Islet precursor cell (in vitro differentiated cells): ENCODE measurements at places on chromosomes 5 and 9.

GRCh38 chr5:56769875-56770604 is 45.3 kb upstream of the MAP3K1 start:
- no peak for DNase-seq

- DNase-seq, result no peak
Observed at GRCh38 chr5:176545388-176545736, 3.8 kb upstream of the CDHR2 start.

GRCh38 chr9:89173072-89173471 is 5.5 kb downstream of the SHC3 start:
- no peak for DNase-seq

DNA sequence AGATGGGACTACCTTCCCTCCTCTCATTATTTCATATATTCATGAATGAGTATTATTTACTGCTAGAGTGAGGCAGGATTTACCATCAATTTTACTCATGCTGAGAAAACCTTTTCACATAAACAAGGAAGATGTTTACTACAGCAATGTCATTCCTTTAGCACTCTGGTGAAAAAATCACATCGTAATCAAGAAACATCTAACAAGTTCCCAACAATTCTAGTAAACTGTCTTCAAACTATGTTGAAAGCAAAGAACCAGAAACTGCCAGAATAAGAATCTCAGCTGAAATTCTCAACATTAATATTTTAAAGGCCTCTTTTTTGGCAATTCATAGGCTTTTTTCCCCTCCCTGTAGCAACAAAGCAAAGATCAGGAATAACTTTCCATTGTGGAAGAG is 28.2 kb downstream of the AUH start:
- no peak for DNase-seq

DNA sequence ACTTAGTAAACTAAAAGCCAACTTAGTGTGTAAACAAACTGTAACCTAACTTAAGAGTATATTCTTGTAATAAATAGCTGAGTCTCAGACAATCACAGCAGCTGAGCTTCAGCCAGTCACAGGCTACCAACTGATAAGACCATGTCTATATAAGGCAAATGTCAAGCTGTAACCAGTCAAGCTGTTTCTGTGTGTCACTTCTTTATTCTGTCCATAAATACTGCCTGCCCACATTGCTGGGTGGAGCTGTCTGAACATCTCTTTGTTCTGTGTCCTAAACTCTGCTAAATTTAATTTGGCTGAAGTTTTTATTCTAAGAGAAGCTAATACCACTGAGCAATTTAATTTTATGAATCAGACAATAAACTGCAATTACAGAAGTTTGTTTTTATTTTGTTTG is 412.1 kb upstream of the CDH10 start:
- no peak for DNase-seq

GRCh38 chr9:3137347-3137695 is 293.4 kb upstream of the PUM3 start:
- no peak for DNase-seq

DNA sequence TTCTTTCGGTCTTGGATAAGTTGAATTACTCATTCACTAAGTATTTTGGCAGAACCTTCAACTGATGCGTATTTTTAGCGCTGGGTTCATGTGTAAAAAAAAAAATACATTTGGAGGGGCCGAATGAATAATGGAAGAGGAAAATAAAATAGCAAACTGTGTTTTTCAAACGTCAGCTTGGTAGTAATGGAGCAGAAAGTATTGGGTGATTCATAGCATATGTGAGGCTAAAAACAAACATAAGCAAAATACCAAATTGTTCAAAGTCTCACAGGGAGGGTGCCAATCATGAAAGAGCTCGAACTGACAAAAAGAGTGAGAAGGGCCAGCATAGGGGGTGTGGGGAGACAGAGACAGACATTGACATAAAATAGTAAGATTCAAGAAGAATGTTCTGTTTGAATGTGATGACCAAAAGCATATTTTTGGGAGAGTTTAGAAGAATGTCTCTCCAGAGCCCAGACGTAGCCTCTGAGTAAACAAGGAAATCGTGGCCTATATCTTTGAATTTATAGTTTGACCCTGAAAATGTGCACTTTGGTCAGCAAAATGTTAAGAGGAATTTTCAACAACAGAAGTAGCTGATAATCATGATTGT is 174.9 kb upstream of the HMHB1 start:
- DNase-seq, result no peak

- peak; percentile 44 for DNase-seq
Observed at GRCh38 chr9:113471566-113471965, 8.0 kb downstream of the RGS3 start.

GRCh38 chr5:148471379-148471778 is 87.6 kb downstream of the FBXO38 start:
- no peak for DNase-seq

- no peak for DNase-seq
Observed at GRCh38 chr5:54620141-54620933, 102.8 kb downstream of the SNX18 start.

- DNase-seq, result no peak
Observed at GRCh38 chr5:11268891-11269290, 507.9 kb upstream of the DAP start.

- DNase-seq, result no peak
Observed at GRCh38 chr5:52685566-52685965, 102.2 kb upstream of the ITGA1 start.

DNA sequence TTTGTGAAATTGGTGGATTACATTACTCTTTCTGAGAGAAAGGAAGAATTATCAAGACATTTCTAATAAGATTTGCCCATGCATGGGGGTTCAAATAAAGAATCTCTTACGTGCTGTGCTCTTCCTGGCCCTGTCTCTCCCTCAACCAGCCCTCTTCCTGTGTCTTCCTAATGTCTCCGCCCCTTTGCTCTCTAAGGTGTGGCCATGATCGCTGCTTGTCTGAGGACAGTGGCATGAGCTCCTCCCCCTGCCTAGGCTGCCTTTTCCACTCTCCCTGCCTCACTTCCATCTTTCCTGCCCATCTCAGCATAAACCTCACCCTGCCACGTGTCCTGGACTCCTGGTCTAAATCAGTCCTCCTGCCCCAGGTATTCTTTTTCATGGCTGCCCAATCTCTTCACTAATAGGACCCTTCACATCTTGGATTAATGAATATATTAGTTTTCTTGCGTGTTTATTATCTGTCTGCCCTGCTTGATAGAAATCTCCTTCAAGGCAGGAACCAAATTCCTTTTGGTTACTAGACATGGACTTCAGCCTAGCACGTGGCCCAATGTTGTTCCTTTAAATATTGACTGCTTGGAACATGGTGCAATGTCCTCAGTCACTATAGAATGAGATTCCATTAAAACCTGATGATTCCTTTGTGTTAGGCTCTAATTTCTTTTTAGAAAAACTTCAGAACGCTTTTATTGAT is 122.3 kb downstream of the MTRR start:
- DNase-seq, result no peak

DNA sequence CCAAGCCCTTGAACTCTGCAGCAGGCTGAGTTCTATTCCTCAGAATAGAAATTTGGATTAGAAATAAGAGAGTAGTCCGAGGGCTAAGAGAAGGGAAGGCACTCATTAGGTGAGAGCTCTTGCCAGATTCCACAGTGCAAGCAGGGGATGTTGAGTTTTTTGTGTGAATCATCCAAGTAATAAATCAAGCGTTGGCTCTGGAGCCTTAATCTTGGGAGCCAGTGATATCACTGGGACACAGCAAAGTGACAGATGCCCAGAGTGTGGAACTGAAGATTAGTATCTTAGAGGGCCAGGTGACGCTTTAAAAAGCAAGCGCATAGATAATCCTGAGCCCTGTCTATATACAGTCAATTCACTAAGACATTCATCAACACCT is 60.3 kb downstream of the FOXD1 start:
- DNase-seq, result no peak

- DNase-seq, result no peak
Observed at GRCh38 chr5:79602889-79603288, 9.4 kb upstream of the TENT2 start.

DNA sequence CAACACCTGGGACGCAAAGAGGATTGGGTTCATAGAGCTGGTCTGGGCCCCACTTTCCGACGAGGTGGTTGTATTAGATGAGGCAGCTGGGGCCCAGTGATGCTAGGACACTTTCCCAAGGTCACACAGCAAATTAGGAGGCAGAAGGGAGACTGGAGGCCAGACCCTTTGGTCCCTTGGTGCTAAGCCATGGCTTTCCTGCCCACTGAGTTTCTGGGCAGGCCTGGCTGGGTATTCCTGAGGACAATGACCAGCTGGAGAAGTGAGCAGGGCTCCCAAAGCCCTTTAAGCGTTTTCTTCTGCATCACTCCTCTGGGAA is 66.2 kb downstream of the PSD2 start:
- no peak for DNase-seq

- peak; percentile 57 for DNase-seq
Observed at GRCh38 chr9:79026316-79026715, 545.4 kb upstream of the TLE4 start.

GRCh38 chr5:151243564-151243963 is 9.4 kb upstream of the GM2A start:
- DNase-seq, result no peak

- DNase-seq, result no peak
Observed at GRCh38 chr5:158303275-158303674, 444.3 kb upstream of the CLINT1 start.

GRCh38 chr5:113283558-113283957 is 151.2 kb downstream of the TSSK1B start:
- no peak for DNase-seq

GRCh38 chr5:68415177-68416085 is 199.9 kb downstream of the PIK3R1 start:
- no peak for DNase-seq

GRCh38 chr9:91423785-91424402 is at the start of gene NFIL3:
TSS of gene NFIL3 (minus strand) at chr9:91423832. CDS start at chr9:91410734, 13,098 bp downstream.
- peak; percentile 86 for DNase-seq

GRCh38 chr9:137720571-137721110 is 101.8 kb downstream of the EHMT1 start:
- no peak for DNase-seq

- DNase-seq, result no peak
Observed at GRCh38 chr5:159345336-159345735, 15.0 kb upstream of the IL12B start.

DNA sequence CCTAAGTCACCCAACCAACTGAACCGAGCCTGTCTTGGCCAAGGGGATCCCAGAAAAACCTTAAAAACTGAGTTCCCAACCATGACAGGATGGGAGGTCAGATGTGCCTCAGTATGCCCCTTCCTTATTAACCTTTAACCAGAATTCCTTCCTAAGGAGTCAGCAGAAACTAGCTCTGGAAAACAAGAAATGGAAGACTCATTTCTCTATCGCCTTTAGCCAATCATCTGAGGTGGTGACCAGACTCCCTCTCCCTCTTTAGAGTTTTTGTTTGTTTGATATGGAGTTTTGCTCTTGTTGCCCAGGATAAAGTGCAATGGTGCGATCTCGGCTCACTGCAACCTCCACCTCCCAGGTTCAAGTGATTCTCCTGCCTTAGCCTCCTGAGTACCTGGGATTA is 37.5 kb downstream of the SLC28A3 start:
- DNase-seq, result no peak

- DNase-seq, result no peak
Observed at GRCh38 chr5:91910247-91910646, 527.1 kb upstream of the ARRDC3 start.

GRCh38 chr5:127192836-127193338 is 97.7 kb upstream of the MEGF10 start:
- no peak for DNase-seq

DNA sequence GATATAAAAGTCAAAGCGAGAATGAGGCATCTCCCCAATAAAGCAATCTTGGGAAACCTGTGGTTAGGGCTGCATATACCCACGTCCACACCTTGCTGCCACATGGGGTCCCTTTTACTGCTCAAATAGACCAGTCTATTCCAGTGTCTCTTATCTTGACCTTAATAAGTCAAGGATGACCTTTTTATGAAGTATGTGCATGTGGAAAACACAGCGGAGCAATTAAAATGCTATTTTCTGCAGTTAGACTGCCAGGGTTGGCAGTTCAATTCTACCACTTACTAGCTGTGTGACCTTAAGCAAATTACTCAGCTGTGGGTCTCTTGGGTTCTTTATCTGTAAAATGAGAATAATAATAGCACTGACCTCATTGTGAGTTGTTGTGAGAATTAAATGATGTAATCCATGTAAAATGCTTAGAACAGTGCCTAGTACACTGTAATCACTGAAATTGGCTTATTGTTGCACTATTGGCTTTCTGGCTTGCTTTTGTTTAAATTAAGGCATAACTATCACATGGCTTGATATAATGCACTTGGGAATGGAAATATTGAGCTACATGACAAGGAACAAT is 67.8 kb upstream of the HSPB3 start:
- DNase-seq, result no peak

DNA sequence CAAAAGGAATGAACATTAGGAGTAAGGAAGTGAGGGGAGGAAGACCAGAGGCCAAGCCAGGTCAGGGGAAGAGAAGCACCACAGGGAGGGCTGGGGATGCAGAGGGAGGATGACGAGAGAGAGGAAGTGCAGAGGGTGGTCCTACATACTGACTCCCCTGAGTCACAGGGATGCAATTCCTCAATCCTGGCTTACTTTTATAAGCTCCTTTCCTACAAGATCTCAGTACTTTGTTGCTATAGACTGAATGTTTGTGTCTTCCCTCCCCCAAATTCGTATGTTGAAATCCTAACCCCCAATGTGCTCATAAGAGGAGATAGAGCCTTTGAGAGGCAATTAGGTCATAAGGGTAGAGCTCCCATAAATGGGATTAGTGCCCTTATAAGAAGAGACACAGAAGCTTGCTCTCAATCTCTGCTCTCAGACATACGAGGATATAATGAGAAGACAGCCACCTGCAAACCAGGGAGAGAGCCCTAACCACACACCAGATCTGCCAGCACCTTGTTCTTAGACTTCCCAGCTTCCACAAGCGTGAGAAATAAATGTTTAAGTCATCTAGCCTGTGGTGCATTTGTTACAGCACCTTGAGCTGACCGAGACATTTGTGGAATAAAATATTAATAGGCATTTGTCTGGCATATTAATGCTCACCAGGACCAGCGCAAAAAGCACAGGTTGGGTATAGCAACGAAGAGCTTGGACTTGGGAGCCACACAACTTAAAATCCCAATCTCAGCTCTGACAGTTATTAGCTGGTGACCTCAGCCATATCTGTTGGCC is 33.4 kb downstream of the GCNT4 start:
- no peak for DNase-seq

GRCh38 chr9:131727184-131727759 is 12.6 kb downstream of the RAPGEF1 start:
- DNase-seq, result peak; percentile 80

DNA sequence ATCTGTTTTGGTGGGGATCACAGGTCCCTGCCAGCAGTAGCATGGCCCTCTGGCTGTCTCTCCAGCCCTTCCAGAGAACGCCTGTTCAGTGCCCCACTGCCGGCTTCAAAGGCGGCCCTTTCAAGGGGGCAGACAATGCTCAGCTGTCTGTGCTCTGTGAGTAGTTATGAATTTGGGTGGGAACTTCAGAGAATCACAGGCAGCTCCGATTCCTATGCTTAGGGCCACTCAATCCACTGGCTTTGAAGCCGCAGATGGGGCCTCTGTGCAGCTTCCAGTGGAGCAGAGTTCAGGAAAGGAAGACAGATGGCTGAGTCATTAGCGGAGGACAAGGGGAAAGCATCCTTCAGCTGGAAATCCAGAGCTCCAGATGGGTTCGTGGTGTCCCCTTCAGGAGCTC is 42.4 kb downstream of the NKX2-5 start:
- no peak for DNase-seq

- no peak for DNase-seq
Observed at GRCh38 chr5:15791274-15791673, 291.3 kb downstream of the FBXL7 start.

GRCh38 chr5:36573438-36573837 is 33.0 kb upstream of the SLC1A3 start:
- DNase-seq, result no peak
